ENCODE measurements at places on chromosomes 7 and 10.

DNA sequence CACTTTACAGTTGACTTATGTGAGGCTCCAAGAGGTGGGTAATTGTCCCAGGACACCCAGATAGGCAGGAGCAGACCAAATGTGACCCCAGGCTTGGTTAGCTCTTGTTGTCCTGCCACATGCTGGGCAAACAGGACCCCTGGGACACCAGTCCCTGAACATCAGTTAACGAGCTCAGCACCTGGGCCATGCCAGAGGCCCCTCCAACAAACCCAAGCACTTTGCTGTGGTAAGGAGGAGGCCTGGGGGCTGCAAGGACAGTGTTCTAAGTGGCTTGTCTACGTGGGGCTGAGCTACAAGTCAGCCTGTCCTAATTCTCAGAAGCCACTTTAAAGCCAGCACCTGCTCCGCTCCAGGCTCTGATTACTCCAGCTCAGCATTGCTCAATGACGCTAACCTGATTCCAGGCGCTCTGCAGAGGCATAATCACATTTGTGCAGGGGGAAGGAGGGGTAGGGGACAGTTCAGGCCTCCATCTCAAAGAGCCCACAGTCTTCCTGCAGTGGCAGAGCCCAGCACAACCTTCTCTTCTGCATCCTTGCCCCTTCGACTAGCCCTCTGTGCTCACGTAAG, 57.2 kb downstream of the DDC start:
- DNase-seq, result no peak

DNA sequence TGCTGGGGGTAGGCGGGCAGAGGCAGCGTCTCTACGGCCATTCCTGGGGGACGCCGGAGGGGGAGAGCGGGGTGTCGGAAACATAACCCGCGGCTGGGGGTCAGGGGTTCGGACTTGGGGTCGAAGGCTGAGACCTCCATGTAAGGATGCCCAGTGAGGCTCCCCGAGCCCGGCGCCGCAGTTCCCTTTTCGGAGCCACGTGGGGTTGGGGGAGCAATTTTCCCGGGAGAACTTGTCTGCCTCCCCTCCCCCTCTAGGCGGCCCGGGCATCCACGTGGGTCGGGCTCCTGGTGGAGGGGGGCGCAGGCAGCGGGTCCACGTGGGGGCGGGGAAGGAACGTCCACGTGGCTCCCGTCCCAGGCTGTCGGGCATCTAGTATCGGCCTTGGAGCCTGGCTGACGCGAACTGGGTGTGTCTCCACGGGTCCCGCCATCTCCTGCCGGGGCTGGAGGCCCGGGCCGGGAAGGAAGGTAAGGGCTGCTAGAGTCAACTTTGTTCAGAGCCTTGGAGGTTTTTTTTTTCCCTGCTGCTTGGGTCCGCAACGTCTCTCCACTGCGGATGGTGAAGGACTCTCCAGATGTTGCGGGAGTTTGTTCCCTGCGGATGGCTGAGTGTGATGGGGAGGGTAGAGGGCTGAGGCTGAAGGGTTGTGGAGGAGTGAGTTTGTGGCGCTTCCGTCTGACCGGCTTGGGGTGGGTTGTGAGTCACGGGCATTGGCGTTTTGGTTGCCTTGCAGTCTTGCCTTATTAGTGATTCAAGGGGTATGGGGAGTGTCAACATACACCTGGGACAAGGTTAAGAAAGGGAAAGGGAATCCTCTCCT, 744 bp downstream of the PPRC1 start:
- DNase-seq, result peak; percentile 23

GRCh38 chr10:64219271-64220025, 698.2 kb downstream of the REEP3 start:
- DNase-seq, result no peak

- no peak for DNase-seq
Measured at GRCh38 chr7:31019509-31019908, 32.6 kb upstream of the ADCYAP1R1 start.

- DNase-seq, result no peak
Measured at GRCh38 chr10:118106426-118106825, 59.7 kb upstream of the RAB11FIP2 start.

- no peak for DNase-seq
Measured at GRCh38 chr10:58896229-58896628, 280.2 kb upstream of the PHYHIPL start.

GRCh38 chr7:23129036-23129435, 23.5 kb downstream of the KLHL7 start:
- no peak for DNase-seq

DNA sequence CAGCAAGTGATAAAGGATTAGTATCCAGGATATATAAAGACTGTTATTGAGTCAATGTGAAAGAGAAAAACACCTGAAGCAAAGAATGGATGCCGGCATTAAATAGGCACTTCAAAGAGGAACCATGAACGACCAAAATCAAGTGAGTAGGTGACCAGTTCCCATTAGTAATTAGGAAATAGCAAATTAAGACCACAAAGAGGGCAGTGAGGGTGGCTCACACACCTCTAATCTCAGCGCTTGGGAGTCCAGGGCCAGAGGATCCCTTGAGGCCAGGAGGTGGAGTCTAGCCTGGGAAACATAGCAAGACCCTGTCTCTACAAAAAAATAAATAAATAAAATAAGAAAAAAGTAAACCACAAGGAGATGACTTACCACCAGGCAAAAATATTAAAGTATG, 1.5 kb upstream of the ANTXRL start:
- peak; percentile 13 for DNase-seq

GRCh38 chr10:75655791-75656451, 224.5 kb downstream of the LRMDA start:
- no peak for DNase-seq

GRCh38 chr7:66505531-66506451, 122.9 kb upstream of the KCTD7 start:
- no peak for DNase-seq

GRCh38 chr7:105461518-105461917, 60.6 kb downstream of the PUS7 start:
- DNase-seq, result peak; percentile 30

DNA sequence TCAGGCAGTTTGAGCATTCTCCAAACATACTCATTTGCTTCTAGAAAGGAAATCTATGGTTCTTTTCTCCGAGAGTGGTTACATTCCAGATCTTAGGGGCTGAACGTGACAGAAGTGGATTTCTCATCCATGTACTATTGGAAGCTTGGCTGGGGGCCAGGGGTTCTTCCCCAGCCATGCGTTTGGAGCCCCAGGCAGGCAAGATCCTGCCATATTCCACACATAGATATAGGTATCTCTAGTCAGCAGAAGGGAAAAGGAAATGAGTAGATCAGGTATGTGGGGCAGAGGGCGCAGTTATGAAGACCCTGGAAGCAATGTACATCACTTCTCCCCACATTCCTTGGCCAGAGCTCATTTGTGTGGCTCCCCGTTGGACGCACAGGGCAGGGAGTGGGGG, 299.8 kb downstream of the CCDC3 start:
- DNase-seq, result no peak

DNA sequence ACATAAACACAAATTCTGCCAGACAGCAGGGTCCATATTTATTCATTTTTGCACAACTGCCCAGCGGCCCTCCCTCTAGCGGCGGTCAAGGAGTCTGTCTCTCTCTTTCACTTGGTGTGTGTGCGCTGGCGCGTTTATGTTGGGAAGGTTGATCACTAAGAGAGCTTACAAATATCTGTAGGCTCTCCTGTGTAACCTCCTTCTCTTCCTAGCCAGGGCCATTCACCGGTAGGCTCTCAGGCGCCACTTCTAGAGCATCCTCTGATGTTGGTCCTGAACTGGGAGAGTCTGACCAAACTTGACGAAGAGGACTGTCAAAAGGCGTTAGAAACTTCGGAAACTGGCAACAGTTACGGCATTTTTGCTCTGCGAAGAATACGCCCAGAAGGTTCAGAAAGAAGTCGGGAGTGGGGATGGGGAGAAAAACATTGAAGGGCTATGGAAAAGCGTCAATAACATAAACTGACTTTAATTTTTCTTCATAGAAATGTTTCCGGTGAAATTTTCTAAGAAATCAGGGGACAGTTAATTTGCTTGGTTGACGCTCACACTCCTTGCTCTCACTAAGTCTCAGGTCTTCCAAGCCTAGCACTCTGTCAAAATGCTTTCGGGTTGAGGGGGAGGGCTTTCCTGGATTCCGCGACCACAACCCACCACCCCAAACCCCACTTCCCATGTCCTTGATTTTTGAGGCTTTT, 731.1 kb downstream of the ZWINT start:
- DNase-seq, result no peak

DNA sequence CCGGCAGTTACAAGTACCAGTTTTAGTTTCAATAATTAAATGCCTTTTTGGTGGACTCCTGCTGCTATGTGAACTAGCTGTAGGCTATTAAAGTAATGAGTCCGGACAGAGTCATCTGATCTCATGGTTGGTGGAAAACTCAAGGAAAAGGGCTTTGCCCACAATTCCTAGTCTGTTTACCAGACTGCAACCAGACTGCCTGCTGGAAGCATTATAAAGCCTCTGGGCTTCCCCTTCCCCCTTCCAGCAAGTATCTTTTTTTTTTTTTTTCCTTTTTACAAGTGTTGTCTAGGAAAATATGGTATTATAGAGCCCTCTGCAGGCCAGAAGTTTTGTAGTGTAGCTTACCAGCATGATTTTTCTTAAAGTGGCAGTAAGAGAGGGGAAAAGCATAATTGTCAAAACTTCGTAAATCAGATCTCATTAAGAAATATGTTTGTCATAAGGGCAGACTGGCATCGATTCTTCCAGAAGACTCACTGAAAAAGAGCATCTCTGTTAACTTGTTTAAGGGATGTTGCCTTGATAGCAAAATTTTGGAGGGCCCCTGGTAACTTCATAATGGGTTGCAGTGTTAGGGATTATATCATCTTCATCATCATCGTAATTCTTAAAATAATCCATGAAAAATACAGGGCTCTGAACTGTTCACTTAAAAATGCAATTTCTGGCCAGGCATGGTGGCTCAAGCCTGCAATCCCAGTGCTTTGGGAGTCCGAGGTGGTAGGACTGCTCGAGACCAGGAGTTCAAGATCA, 181.3 kb downstream of the TAX1BP1 start:
- DNase-seq, result peak; percentile 90

DNA sequence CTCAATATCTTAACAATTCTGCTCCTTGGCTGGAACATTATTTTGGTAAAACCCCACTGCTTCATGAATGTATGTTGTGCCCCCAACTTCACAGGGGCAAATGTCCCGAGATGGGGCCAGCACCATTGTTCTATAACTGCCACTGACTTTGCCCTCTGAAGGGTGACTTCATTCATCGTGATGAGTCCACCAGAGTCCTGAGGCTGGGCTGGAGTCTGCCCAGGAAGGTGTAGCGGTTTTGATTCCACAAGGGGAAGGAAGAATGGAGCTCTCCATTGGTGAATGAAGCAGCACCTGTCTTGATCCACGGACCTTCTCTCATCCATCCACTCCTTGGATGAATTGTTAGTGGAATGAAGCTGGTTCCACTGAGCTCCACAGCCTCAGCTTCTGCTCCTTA, 18.4 kb downstream of the AKR1B1 start:
- no peak for DNase-seq

- no peak for DNase-seq
Measured at GRCh38 chr7:2851497-2851896, 7.4 kb upstream of the GNA12 start.

DNA sequence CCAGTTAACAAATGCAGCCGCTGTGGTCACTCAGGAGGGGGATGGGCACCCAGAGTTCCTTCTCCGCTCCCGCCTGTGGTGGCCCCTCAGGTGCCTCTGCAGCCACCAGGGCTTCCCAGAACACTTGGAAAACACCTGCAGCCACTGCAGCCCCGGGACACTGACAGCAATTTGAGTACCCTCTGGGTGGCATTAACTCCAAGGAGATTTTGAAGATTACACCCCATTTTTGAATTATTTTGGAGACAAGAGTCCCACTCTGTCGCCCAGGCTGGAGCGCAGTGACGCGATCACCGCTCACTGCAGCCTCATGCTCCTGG, 32.2 kb downstream of the IL15RA start:
- DNase-seq, result no peak

GRCh38 chr10:78224602-78225001, 190.9 kb downstream of the RPS24 start:
- no peak for DNase-seq

DNA sequence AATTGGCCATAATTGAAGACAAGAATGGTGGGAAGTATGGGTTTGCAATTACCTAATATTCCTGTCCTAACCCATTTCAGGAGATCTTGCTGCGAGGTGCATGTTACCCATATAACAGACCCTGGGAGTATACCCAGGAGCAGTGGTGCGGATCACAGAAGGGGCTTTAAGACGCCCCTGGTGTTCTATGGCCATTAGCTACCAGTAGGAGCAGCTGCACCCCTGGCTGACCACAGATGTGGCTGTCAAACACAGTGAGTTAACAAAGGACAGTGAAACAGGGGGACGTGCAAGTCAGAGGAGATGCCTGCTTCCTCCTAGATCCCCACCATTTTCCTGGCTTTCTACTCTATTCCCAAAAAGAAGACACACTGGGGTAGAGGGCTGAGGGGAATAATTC, 25.2 kb downstream of the AOC1 start:
- DNase-seq, result no peak

- DNase-seq, result no peak
Measured at GRCh38 chr7:8499128-8499527, 65.7 kb downstream of the NXPH1 start.

- DNase-seq, result no peak
Measured at GRCh38 chr10:48309711-48310226, 3.3 kb downstream of the MAPK8 start.

- peak; percentile 68 for DNase-seq
Measured at GRCh38 chr7:28144266-28144665, 36.3 kb downstream of the JAZF1 start.

GRCh38 chr10:500876-501275, 188.6 kb downstream of the DIP2C start:
- DNase-seq, result no peak

- no peak for DNase-seq
Measured at GRCh38 chr7:157096286-157097055, 42.3 kb upstream of the UBE3C start.

DNA sequence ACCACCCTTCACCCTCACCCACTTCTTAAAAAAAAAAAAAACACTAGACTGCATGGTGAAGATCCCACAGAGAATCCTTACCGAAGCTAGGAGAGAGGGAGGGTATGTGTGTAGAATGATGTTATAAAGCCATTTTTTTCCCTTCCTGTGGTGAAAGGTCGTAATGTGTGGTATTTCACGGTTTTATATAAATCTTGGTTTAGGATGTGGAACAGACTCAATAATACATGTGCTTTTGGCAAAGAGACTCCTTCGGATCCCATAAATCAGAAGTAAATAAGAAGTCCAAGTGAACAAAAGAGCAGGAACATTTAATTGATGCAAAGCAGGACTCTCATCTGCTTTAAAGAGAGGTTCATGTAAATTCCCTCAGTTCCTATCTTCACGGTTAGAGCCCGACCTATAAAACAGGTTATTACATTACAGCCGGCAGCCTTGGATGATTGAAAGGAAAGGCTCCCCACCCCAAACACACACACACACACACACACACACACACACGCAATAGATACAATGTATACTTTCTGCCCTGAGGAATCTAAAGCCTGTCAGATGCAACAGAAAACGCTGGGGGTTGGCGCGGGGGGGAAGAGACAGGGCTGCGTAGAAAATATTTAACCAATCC, 8.8 kb downstream of the DLX5 start:
- DNase-seq, result no peak

- DNase-seq, result no peak
Measured at GRCh38 chr10:70820976-70821750, 5.4 kb downstream of the SGPL1 start.

- DNase-seq, result no peak
Measured at GRCh38 chr7:74371381-74372341, 82.0 kb upstream of the GTF2IRD1 start.

GRCh38 chr10:78556705-78557432, 511.9 kb upstream of the ZMIZ1 start:
- no peak for DNase-seq

- DNase-seq, result no peak
Measured at GRCh38 chr7:142602756-142603155, 146.5 kb upstream of the PRSS1 start.

- DNase-seq, result no peak
Measured at GRCh38 chr10:103049237-103049636, 131.1 kb downstream of the CNNM2 start.
